ENCODE measurements at places on chromosomes 5 and 9.

- DNase-seq, result no peak
Observed at GRCh38 chr9:109369285-109369684, 48.4 kb upstream of the EPB41L4B start.

- DNase-seq, result no peak
Observed at GRCh38 chr5:42605490-42605889, 151.1 kb upstream of the CCDC152 start.

DNA sequence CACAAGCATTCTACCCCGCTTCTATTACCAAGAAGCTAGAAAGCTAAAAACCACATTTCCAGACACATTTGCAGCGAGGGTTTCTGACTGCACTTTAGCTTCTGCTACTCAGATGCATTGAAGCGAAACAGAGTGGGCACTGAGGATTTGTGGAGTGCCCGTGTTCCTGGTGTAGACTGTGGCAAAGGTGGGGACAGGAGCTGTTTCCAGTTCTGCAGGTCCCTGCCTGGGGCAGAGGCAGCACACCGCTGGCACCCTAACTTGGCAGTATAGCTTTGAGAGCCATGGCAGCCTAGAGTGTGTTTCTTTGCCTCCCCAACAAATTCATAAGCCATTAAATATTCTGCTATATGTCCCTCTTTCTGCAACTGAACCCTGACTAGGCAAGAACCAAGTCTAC, 108.6 kb upstream of the SPOCK1 start:
- no peak for DNase-seq

- no peak for DNase-seq
Observed at GRCh38 chr9:33791117-33791516, 4.2 kb upstream of the PRSS3 start.

DNA sequence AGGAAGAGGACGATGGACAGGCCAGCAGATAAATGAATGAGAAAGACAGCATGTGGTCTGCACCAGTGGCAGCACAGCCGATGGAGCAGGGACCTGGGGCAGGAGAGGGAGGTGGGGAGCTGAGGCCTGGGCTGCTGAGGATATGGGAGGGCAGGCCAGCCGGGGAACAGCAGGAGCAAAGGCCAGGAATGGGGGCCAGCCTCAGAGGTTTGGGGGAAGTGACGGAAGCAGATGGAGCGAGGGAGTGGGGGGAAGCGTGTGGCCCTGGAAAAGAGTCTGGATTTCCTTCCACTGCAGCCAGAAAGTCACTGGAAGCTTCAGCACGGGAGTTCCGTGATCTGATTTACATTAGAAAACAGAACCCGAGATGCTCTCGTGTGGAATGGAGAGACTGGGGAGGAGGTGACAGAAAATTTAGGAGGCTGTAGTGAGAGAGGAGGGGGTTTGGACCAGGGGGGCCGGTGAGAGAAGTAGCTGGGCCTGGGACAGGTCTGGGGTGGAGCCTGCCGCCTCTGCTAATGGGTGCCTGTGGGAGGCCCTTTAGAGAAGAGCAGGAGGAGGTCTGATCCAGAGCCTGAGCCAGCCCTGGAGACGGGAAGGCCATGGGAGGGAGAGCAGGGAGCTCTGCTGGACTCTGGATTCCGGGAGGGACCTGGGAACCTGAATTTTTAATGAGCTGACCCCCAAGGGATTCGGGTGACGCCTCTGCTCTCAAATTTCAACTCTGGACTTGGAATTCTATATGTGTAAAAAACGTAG, 65.4 kb downstream of the TSPAN17 start:
- no peak for DNase-seq
